Activated naive CD4-positive, alpha-beta T cell (primary cell): ENCODE measurements at places on chromosomes 1 and 21.

GRCh38 chr1:196136396-196136795, 471.8 kb downstream of the KCNT2 start:
- DNase-seq = no peak

GRCh38 chr1:160429125-160429561, 28.8 kb downstream of the VANGL2 start:
- no peak for DNase-seq

DNA sequence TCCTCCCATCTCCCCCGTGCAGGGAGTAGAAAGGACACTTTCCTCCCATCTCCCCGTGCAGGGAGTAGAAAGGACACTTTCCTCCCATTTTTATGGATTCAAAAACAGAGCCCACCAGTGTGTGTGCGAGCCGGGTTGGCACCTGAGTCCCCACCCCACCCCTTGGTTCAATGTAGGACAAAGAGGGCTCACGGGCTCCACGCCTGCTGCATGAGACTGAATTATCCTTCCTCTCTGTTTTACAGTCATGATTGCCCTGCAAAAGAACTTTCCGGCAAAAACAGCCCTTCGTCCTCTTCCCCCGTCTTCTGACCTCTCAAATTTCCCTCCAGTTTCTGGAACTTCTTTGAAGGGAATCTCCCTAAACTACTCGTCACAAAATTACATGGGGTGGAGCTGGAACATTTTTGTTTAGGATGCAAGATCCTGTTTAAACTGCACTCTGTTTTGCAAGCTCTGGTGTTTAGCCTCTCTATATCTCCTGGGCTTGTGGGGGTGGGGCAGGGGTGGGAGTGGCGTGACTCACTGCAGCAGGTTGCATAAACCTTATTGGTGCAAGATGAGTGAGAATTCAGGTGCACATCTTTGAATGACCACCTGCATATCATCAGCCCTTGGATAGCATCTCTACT, 99.8 kb downstream of the PSMG1 start:
- no peak for DNase-seq

GRCh38 chr1:166490437-166490991, 323.7 kb upstream of the FAM78B start:
- DNase-seq = no peak

DNA sequence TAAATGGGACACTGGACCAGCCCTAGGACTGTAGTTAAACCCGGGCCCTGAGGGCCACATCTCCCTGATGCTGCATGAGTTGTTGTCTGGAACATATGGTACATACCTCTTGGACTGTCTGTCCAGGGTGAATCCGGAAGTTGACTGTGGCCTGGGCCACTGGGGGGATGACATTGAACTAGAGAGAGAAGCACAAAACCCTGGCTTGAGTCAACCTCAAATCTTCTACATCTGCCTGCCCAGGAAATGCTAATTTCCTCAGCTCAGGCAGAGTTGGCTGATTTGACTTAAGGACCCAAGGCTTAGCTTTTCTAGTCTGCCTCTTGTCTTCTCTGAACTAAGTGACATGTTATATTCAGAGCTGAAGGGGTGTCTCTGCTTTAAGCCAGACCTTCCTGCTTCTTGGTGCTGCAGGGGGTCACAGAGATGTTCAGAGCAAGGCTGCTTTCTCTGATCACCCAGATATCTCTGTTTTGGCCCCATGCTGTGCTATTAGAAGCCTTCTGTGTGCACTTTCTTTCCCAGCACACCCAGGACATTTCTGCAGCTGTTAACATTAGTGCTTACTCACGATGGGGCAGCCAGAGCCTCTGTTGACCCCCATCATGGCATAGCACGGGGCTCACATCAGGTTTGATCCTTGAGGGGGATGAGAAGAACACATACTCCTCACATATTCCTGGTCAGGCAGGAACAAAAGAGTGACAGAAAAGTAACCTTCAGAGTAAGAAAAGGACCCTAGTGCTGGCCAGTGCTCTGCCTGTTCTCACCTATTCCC, 9.6 kb downstream of the PM20D1 start:
- no peak for DNase-seq

DNA sequence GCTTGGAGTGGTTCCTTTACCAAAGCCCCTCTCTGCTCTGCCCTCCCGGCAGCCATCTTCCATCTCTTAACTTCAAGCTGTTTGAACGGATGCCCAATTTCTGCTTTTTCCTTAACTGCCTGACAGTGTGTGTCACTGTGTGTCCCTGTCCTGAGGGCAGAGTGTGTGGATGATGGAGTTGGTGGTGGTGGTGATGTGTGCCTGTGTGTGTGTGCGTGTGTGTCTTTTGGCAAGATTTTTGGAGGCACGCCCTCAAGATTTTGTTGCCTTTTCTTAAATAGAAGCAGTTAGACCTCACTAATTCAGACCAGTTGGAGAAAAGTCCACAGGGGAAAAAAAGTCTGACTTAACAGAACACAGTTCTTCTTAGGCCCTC, 30.3 kb downstream of the SERTAD4 start:
- DNase-seq = no peak

DNA sequence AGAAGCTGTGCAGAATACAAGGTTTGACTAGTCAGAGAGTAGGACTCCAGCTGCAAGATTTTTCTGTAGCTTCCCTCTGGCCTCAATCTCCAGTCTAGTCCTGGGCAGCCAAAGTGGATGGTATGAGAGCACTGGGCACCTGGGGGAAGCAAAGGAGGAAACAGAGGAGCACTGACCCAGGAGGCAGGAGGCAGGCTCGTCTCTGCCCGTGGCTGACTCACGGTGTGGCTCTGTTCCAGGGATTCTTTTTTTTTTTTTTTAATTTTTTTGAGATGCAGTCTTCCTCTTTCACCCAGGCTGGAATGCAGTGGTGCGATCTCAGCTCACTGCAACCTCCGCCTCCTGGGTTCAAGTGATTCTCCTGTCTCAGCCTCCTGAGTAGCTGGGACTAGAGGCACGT, 4.1 kb upstream of the NPPB start:
- DNase-seq = no peak

DNA sequence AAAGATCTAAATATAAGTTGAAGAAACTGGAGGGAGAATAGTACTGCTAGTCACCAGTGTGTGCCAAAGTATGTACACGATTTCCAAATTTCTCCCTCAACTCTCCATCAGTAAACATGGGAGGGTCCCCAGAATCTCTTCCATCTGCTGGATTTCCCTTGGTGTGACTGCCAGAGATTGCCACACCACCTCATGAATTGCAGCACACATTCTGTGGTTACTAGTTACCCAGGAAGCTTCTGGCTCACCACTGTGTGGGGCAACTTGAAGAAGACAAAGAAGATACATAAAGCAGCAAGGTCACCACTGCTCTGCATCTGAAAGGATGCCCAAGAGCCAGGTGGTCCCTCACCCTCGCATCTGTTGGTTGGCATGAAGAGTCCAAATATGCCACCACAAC, 191.7 kb upstream of the ESRRG start:
- DNase-seq = no peak

DNA sequence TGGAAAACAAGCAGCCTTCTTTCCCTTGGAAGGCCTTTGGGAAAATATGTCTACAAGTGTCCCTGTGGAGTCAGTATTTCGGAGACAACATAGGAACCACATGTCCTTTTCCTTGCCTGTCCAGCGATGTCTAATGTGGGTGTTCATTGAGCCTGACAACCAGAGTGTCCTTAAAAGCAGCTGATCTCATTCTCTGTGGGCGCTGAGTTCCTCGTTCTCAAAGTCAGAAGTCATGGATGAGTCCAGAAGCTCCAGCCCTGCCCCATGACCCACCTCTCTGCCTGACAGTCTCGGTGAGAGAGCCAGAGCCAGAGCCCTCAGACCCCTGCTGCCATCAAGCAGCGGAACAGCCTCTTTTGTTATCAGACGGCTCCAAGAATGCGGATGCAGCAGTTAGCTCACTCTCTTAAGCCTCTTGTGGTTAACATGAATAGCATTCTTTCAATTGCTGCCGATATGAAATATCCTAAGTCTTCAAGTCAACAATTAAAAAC, 329.2 kb downstream of the TGFB2 start:
- DNase-seq = no peak

GRCh38 chr1:219020386-219020785, 153.3 kb upstream of the LYPLAL1 start:
- DNase-seq = no peak

GRCh38 chr1:231395076-231395997, 26.8 kb downstream of the EGLN1 start:
- no peak for DNase-seq

GRCh38 chr1:205748403-205749233, 1.4 kb downstream of the NUCKS1 start:
- DNase-seq = no peak

GRCh38 chr1:109808703-109809102, 45.0 kb upstream of the EPS8L3 start:
- no peak for DNase-seq

DNA sequence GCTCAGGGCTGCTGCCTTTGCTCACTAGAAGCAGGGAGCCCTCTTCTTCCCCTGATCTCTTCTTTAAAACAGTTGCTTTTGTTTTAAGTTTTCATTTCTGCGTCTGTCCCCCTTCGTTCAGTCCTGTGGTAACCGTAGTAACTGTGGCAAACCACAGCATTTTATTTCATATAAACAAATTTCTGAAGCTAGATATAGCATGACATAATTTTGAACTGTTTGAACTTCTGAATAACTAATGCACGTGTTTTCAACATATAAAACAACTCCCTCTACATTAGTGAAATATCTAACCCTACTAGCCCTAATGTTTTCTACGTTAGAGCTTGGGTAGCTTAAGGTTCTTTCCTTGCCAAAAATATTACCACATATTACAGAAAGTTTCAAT, 104.6 kb downstream of the DISP1 start:
- no peak for DNase-seq

DNA sequence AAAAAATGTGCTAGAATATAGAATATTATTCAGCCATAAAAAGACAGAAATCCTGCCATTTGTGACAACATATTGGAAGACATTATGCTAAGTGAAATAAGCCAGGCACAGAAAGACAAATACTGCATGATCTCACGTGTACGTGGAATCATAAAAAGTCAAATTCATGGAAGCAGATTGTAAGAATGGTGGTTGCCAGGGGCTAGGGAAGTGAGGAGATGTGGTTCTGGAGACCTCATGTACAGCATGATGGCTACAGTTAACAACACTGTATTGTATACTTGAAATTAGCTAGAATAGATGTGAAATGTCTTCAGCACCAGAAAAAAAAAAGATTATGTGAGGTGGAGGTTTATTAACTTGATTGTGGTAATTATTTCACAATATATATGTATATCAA, 166.4 kb downstream of the ZZZ3 start:
- DNase-seq = no peak

DNA sequence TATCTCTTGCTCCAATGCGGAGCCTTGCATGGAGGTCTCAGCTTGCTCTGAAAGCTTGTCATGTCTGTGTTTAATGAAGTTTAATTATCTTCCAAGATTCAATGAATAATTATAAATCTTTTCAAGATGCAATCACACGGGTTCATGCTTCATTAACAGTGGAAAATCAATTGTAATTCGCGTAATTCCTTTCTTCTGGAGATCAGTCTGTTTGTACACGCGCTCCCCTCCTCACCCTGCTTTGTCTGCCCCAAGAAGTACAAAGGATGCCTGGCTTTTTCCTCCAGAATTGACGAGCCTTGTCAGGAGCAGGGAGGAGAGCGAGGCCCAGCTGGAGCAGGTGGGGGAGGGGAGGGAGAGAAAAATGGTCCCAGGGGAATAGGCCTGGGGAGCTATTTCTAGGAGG, 65.0 kb upstream of the DISP3 start:
- no peak for DNase-seq

GRCh38 chr1:244219802-244220201, 168.7 kb downstream of the ZBTB18 start:
- no peak for DNase-seq

GRCh38 chr1:201900476-201900875, 11.8 kb downstream of the SHISA4 start:
- DNase-seq = no peak

DNA sequence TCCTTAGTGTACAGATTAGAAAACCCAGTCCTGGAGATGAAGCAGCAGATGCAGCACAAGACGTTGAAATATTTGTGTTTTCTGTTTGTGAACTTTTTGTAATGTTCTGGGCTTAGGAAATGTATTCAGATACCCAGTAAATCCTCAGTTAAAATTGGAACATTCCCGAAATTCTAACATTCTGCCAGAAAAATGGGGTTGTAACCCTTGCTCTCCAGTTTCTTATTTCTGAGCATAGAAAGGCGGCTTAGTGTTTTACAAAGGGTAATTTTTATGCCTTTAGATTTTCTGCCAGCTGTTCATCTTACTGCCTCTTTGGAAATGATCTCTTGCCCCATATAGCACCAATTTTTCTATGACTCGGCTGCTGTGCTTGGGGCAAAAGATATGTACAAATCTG, 20.6 kb downstream of the DDI2 start:
- no peak for DNase-seq

GRCh38 chr1:162351246-162351842, 25.3 kb downstream of the SPATA46 start:
- DNase-seq = no peak

- DNase-seq = no peak
These were observed 194.6 kb upstream of the LMO4 start for GRCh38 chr1:87134061-87134460.

DNA sequence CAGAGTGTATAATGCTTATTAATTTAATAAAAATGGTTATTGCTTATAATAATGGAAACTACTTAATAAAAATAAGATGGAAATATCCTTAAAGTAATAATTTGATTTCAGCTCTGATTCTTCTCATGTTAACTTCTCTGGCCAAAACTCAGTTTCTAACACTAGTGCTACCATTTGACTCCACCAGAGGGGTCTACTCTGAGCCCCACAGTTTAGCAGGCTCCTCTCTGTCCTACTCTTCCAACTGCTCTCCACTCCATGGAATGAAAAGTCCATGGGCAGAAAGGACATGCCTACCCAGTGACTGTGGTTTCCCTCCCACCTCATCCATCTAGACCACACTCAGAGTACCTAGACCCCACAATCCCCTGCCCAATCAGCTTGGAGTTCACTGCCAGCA, 489.1 kb upstream of the CAMK1G start:
- DNase-seq = no peak

GRCh38 chr1:65176591-65176990, 28.6 kb downstream of the AK4 start:
- DNase-seq = no peak

- DNase-seq = no peak
These were observed 15.0 kb downstream of the ETNK2 start for GRCh38 chr1:204136814-204137213.

DNA sequence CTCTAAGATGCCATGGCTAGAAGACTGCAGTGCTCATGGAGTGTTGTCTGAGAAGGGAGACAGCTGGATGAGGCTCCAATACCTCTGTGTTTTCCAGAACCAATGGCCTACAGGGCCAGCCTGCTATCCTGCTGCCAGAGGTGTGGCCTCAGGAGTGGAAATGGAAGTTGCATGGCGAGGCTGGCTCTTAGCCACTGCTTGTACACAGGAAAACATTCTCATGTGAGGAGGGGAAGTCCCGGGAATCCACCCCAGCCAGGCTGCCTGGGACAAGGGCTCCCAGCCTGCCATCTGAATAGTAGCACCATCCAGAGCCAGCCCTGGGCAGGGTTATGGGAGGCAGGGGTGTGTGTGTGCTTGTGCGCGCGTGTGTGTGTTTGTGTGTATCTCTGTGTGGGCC, 56.5 kb downstream of the SDC3 start:
- DNase-seq = no peak
